ENCODE measurements at places on chromosomes 12 and 14.
A peak's percentile ranks its signal among the peaks of the same experiment; 100 is the strongest.

- no peak for ATAC-seq
Observed at GRCh38 chr12:30840715-30841114, 85.8 kb upstream of the TSPAN11 start.

DNA sequence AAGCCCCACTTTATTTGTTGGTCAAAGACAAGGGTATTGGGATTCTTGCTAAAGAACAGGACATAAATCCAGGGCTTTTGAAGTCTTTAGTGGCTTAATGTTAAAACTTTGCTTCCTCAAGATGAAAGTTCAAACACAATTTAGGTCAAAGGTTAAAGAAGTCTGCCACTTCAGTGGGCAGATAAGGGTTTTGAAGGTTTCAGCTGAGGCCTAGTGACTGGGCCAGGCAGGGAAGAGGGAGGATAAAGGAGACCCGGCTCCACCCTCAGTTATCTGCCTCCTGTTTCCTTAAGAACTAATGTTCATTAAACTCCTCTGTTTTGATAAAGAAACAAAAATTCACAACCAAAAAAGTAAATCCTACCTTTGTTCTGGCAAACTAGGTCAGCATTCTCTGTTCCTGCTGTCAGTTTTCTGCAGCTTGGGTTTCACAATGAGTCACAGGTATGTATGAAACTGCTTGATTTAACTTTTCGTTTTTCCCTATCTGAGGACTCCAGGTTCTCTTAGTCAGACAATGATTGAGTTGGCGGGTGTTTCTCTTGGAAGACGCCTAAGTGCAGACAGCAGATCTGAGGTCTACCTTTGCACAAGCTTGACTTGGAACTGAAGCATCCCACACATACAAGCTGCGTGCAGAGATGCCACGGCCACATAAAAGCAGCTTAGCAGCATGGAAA, 208.3 kb downstream of the EXOC5 start:
- no peak for ATAC-seq

GRCh38 chr12:131795690-131796410, 32.3 kb upstream of the MMP17 start:
- ATAC-seq = no peak

- ATAC-seq = no peak
Observed at GRCh38 chr14:40204441-40205175, 772.4 kb upstream of the FBXO33 start.

DNA sequence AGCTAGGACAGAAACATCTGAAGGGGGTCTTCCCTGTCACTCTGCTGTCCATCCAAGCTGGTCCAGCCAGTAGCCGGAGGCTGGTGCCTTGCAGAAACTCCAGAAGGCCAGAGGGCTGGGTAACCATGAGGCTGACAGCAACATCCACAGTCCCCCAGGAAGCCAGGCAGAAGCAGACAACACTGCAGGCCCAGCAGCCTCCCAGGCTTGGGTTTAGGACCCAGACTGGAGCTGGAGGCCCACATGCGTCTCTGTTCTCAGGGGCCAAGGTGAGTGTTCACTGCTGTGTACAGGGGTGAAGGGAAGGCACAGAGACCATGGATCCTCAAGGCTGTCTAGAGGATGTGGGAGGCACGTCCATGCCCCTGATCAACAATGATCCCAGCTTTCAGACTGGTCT, 136.4 kb upstream of the PRMT8 start:
- ATAC-seq = no peak

GRCh38 chr14:38788060-38788459, 315.0 kb downstream of the SEC23A start:
- ATAC-seq = no peak

- ATAC-seq = peak; percentile 35
Observed at GRCh38 chr14:89625244-89625713, 208.2 kb upstream of the FOXN3 start.

DNA sequence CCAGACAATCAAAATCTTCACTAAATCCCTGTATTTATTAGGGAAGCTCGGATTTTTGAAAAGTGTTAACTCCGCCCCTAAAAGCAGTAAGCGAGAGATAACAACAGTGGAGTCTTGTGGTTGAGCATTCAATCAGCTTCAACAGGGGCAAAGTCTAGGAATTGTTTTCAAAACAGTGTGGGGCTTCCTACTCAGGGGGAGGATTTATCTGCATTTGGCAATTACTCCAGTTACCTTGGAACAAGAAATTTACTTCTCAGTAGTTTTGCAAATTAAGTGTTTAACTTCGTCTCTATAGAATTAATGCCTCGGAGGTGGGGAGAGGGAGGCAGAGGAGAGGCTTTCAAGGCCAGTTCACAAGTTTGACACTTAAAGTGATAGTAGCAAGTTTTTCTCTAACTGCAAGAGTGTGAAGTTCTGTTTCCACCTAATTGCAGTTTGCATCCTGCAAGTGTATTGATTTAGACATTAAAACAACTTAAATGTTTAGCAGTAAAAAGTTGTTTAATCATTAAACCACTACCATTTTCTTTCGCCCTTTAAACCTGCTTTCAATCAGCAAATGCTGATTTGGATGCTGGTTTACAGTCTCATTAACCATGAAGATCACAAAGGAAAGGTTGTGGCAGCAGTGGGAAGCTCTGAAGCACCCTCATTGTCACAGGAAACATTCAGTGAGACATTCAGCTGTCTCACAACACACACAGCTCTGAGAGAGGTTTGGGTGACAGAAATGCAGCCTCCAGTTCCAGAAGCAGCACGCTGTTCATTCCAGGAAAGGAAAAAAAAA, 102.0 kb downstream of the HMGA2 start:
- no peak for ATAC-seq

DNA sequence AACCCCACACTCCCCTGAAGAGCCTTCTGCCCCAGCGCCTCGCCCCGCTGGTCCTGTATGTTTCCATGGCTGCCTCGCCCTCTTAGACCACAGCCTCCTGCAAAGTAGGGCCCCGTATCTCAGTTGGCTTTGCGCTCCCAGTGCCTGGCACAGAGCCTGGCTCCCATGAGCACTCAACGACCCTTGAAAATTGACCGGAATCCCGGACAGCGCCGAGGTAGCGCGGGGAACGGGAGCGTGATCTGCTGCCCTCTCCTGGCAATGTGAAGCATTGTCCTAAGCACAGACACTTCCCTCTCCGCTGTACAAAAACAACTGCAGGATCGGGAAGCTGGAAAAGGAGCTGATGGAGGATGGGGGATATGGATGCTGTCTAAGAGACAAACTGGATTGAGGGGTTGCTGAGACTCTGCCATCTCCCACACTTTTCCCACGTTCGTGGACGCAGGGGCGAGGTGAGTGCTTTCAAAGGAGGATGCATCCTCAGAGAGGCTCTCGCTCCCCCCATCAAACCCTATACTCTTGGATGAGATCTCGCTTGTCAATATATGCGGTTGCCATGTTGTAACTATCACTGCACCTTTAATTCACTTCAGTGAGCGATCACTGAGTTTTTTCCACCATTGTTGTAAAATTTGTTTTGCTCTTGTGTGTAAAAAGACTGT, 10.7 kb upstream of the FKBP4 start:
- peak; percentile 89 for ATAC-seq

DNA sequence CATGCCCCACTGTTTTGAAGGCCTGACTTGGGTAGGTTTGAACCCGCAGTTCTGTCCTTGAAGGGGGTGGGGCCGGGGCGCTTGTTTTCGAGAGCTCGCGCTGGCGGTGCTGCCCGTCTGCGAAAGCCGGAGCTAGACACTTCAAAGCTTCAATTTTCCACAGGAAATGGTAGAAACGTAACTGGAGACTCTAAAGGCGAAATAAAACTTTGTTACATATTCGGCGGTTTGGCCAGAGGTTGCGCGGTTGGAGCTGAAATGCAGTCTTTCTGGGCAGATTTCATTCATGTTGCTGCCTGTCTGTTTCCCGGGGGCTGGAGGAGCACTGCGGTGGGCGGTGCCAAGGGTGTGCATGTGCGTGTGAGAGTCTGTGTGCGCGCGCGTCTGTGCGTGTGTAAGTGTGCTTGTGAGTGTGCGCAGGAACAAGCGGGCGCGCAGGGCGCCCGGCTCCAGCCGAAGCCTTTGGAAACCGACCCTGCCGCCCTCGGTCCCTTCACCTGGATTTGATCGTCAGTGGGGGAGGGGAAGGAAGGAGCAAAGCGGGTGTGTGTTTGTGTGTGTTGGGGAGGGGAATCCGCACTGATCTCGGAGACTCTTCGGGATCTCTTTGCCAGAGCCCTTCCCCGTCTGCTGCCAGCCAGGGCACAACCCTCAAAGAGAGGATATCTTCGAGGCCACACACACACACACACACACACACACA, 227.7 kb upstream of the CRY1 start:
- ATAC-seq = no peak

Measured in gastroesophageal sphincter (tissue), 4 donors.